Ovary (tissue), 10 donors: ENCODE measurements at places on chromosomes 5 and 9. TPM values are rescaled to one million over a fixed set of nuclear protein-coding genes. Genes with fewer than 3 reads are reported as not detected.

DNA sequence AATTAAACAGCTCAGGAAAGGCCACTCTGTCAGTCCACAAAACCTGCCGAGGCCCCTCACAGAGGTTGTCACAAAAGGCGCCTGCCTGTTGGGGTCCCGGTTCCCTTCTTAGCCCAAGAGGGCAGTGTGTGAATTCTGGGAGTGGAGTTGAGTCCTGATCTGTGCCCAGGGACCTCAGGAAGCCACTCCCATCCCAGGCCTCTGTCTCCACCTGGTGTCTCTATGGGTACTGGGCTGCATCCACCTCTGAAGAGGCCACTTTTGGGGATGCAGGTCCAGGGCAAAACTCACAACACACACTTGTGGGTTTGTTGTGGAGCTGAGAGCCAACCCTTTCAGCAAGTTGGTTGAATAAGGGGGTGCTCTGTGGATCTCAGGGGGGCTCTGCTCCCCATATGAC, 74.3 kb upstream of the STXBP1 start:
- H3K36me3 ChIP-seq, result no peaks in the 10 kb centered on the region
- H3K4me3 ChIP-seq, result no peak overlapping the region
- H3K27me3 ChIP-seq, result no peaks in the 10 kb centered on the region
- peaks cover 37% of the 10 kb centered on the region for H3K4me1 ChIP-seq
- no peak overlapping the region for H3K27ac ChIP-seq
- no peak for DNase-seq

- H3K27me3 ChIP-seq, result no peaks in the 10 kb centered on the region
- no peaks in the 10 kb centered on the region for H3K36me3 ChIP-seq
- H3K4me3 ChIP-seq, result no peak overlapping the region
- H3K27ac ChIP-seq, result no peak overlapping the region
- H3K4me1 ChIP-seq, result peaks cover 14% of the 10 kb centered on the region
Observed at GRCh38 chr9:113600871-113601614, 137.5 kb downstream of the RGS3 start.

DNA sequence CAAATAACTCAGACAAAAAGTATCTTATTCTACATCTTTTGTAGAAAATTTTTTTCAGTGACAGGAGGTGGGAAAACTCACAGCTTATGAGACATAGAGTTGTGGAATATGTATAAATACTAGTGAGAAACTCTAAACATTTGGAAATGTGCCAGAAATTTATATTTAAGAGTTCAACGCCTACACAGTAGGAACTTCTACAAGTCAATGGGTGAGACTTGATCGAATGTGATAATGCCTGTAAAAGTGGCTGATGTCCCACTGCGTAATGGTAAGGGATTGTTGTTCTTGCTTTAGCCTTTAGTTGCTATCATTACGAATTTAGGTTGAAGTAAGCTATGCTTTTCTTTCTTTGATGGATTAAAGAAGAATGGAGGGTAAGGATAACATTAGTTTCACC, 40.0 kb upstream of the RICTOR start:
- H3K36me3 ChIP-seq, result no peaks in the 10 kb centered on the region
- DNase-seq, result no peak
- no peak overlapping the region for H3K4me3 ChIP-seq
- H3K27me3 ChIP-seq, result peaks cover 4% of the 10 kb centered on the region

GRCh38 chr5:149337736-149338135, 7.6 kb upstream of the GRPEL2 start:
- H3K4me3 ChIP-seq, result no peak overlapping the region
- no peak for DNase-seq
- no peak overlapping the region for H3K27ac ChIP-seq
- no peaks in the 10 kb centered on the region for H3K4me1 ChIP-seq
- no peaks in the 10 kb centered on the region for H3K36me3 ChIP-seq

DNA sequence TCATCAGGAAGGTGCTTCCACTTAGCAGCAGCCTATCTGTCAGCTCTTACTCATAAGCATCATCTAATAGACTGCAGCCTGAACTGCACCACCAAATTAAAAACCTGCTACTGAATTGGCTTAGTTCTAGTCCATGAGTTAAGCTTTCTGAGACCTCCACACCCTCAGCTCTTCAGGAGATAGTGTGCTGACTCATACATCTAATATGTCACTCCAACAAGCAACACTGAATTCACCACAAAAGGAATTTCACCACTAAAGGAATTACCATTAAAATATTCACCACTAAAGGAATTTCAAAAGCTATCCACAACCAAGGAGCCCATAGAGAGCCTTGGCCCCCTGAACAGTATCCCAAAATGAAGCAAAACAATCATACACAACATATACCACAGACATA, 418.5 kb upstream of the RORB start:
- no peak overlapping the region for H3K4me3 ChIP-seq
- H3K27ac ChIP-seq, result no peak overlapping the region
- no peaks in the 10 kb centered on the region for H3K36me3 ChIP-seq
- DNase-seq, result no peak

GRCh38 chr5:160082614-160083500, 36.4 kb downstream of the PWWP2A start:
- no peak overlapping the region for H3K4me3 ChIP-seq
- H3K27ac ChIP-seq, result no peak overlapping the region
- H3K27me3 ChIP-seq, result no peaks in the 10 kb centered on the region
- no peak for DNase-seq

- peak overlapping the region; percentile 4 for H3K4me3 ChIP-seq
- no peaks in the 10 kb centered on the region for H3K27me3 ChIP-seq
- no peaks in the 10 kb centered on the region for H3K36me3 ChIP-seq
- H3K4me1 ChIP-seq, result peaks cover 2% of the 10 kb centered on the region
- H3K27ac ChIP-seq, result no peak overlapping the region
- peak; percentile 75 for DNase-seq
Observed at GRCh38 chr9:127741831-127742434, 6.8 kb upstream of the TOR2A start.

GRCh38 chr9:121271368-121272341, 3.7 kb downstream of the GSN start:
- peaks cover 28% of the 10 kb centered on the region for H3K4me1 ChIP-seq
- no peaks in the 10 kb centered on the region for H3K27me3 ChIP-seq
- peak overlapping the region; percentile 49 for H3K27ac ChIP-seq
- no peaks in the 10 kb centered on the region for H3K36me3 ChIP-seq
- no peak for DNase-seq

- H3K27me3 ChIP-seq, result no peaks in the 10 kb centered on the region
- H3K27ac ChIP-seq, result no peak overlapping the region
- DNase-seq, result no peak
- H3K4me3 ChIP-seq, result no peak overlapping the region
Observed at GRCh38 chr5:10321882-10322281, 14.2 kb upstream of the CMBL start.

- no peak overlapping the region for H3K27ac ChIP-seq
- H3K4me3 ChIP-seq, result no peak overlapping the region
- H3K27me3 ChIP-seq, result no peaks in the 10 kb centered on the region
- H3K36me3 ChIP-seq, result no peaks in the 10 kb centered on the region
- DNase-seq, result no peak
Observed at GRCh38 chr5:177964471-177964870, 31.6 kb downstream of the PROP1 start.

The SLC9A3 gene
- 3.3 TPM for total RNA-seq

The MED27 gene
- 18.0 TPM for total RNA-seq
